Uterus (tissue), 4 donors: ENCODE measurements at places on chromosomes 16 and 17. TPM values are rescaled to one million over a fixed set of nuclear protein-coding genes. Genes with fewer than 3 reads are reported as not detected.

DNA sequence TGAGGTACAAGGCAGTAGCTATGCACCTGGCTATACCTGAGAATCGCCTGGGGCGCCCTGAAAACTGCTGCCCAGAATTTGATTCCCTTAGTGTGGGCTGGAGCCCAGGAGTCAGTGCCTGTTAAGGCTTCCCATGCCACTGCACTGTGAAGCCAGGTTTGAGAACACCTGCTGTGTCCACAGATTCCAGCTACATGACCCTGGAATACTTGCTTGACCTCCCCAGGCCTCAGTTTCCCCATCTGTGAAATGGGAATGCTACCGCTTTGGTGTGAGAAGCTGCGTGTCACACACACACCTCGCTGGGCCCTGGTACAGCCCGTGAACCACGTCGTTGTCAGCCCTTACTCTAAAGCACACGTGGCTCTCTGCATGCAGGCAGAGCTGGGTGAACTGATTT lies 271.0 kb downstream of the C16orf95 start:
- H3K27me3 ChIP-seq: no peaks in the 10 kb centered on the region
- H3K27ac ChIP-seq: no peak overlapping the region
- no peaks in the 10 kb centered on the region for H3K36me3 ChIP-seq
- no peak for DNase-seq
- no peaks in the 10 kb centered on the region for H3K4me1 ChIP-seq

DNA sequence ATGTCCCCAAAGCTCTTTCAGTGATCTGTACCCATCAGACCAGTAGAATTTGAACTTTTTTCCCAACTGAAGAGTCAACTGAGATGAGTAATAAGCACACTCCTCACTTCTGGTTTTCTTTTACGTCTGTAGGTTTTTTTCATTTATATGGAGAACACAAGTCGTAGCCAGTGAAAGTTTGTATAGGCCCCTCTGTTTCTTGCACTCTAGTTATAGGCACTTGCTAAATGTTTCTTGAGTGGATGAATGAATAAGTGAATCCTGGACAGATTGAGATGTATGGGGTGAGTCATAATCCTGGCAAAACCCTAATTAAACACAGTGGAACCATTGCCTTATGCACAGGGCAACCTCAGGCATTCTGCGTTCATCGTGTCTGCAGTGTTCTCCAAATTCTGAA lies 193.7 kb upstream of the TBX2 start:
- no peaks in the 10 kb centered on the region for H3K4me1 ChIP-seq
- no peaks in the 10 kb centered on the region for H3K36me3 ChIP-seq
- H3K27ac ChIP-seq: no peak overlapping the region
- H3K4me3 ChIP-seq: no peak overlapping the region
- DNase-seq: no peak

DNA sequence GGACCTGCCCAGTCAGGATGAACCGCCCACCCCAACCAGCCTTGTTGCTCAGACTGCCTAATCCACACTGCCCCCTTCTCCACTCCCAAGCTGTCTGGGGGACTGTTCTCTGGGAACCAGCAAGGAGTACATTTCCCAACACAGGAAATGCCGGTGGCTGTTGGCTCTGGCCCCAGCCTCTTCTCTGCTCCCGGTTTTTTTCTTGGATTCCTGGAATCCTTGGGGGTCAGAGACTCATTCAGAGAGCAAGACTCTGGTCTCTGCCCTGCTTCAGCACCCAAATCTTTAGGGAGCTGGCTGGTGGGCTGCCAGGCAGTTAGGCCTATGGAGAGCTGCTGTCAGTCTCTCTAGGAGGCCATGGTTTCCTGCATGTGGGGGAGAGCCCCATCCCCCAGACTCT lies 10.8 kb upstream of the MTMR4 start:
- H3K36me3 ChIP-seq: no peaks in the 10 kb centered on the region
- H3K27me3 ChIP-seq: no peaks in the 10 kb centered on the region

GRCh38 chr17:63881935-63882601 lies at the start of gene GH2:
Gene GH2, minus strand, starts transcription at chr17:63881944. Its CDS starts 143 bp downstream, at chr17:63881801.
- DNase-seq: no peak
- H3K27ac ChIP-seq: no peak within 1 kb of the TSS
- H3K4me3 ChIP-seq: no peak within 1 kb of the TSS
- no peaks in the 10 kb centered on the region for H3K36me3 ChIP-seq
- no peaks in the 10 kb centered on the region for H3K4me1 ChIP-seq

DNA sequence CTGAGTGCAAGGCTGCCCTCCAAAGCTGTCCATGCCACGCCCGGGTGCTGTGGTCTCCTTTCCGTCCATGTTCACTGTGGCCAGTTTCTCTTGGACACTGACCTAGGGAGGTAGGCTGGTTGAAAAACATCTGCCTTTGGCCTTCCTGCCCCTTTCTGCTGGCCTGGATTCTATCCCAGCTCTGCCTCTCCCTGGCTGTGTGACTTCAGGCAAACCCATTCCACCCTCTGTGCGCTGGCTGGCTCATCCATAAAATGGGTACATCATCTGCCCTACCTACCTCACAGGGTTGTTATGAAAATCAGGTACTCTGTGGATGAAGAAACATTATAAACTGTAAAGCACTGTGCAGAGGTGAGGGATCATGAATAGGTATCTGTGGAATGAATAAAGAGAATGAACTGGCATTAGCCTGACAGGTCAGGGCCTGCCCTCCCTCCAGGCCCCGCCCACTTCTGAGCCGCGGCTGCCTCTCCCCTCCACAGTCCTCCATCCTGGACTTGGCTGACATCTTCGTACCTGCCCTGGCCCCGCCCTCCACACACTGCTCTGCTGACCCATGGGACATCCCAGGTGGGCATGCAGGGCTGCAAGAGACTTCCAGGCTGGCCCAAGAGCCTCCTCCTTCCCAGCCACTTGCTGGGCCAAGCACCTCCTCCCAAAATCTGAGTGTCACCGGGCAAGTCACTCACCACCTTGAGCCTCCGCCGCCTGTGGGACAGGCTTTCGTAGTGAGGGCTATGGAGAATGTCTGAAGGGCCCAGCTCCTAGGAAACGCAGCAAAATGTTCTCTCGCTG lies 7.0 kb upstream of the SPATA20 start:
- no peak overlapping the region for H3K27ac ChIP-seq
- H3K27me3 ChIP-seq: no peaks in the 10 kb centered on the region
- no peak overlapping the region for H3K4me3 ChIP-seq
- H3K4me1 ChIP-seq: peaks cover 4% of the 10 kb centered on the region
- DNase-seq: no peak

DNA sequence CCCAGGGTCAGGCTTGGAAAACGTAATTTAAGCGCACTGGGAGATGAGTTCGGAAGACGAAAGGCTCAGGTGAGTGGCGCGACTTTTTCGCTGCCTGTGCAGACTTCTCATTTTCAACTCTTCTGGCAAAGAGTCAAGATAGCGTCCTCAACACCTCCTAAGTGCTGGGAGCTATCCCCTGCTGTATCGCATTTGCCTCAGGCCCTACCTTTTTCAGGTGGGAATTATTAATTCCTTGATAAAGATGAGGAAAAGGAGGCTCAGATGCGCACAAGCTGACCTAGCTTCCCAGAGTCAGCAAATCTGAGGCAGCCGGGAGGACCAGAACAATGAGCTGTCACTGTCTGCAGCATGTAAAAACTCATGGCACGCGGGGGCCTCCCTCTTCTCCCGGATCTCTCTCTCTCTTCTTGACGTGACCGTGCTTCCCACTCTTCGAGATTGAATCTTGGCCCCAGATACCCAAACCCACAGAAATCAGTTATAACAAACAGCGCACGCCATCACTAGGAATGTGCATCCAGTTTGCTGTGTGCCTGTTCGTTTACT lies 512 bp upstream of the ADAMTS18 start:
- H3K36me3 ChIP-seq: no peaks in the 10 kb centered on the region
- H3K27me3 ChIP-seq: no peaks in the 10 kb centered on the region
- H3K4me1 ChIP-seq: no peaks in the 10 kb centered on the region
- H3K27ac ChIP-seq: no peak overlapping the region
- no peak overlapping the region for H3K4me3 ChIP-seq

DNA sequence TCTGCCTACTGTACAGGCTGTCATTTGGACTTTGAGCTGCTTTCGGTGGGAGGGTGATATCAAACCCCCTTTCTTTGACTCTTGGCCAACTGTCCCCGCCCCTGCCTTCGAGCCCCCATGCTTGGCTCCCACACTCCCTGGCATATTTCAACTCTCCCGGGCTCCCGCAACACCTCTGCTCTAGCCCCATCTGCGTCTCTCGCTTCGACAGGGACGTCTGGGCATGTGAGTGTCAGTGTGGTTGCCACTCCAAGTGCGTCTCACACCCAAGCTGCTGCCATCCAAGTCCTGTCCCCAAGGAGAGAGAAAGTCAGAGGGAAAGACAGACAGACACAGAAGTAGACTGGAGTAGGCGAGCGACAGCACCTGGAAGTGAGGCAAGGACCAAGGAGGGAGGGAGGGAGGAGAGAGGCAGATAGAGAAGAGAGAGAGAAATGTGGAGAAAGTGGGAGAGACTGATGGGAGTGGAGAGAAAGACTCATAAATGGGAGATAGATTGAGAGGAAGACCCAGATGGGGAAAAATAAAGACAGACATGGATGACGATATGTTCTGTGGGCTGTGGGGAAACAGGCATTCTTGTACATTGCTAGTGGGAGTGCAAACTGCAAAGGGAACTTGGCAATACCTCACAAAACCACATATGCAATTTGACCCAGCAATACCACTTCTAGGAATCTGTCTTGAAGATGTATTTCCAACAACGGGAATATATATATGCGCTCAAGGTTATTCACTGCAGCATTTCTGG lies 11.8 kb downstream of the STARD3 start:
- DNase-seq: no peak
- H3K36me3 ChIP-seq: no peaks in the 10 kb centered on the region
- H3K27ac ChIP-seq: no peak overlapping the region
- no peak overlapping the region for H3K4me3 ChIP-seq
- H3K27me3 ChIP-seq: no peaks in the 10 kb centered on the region

GRCh38 chr16:50505115-50505514 lies 43.1 kb upstream of the NKD1 start:
- no peak overlapping the region for H3K4me3 ChIP-seq
- H3K4me1 ChIP-seq: no peaks in the 10 kb centered on the region
- no peak overlapping the region for H3K27ac ChIP-seq
- no peak for DNase-seq

DNA sequence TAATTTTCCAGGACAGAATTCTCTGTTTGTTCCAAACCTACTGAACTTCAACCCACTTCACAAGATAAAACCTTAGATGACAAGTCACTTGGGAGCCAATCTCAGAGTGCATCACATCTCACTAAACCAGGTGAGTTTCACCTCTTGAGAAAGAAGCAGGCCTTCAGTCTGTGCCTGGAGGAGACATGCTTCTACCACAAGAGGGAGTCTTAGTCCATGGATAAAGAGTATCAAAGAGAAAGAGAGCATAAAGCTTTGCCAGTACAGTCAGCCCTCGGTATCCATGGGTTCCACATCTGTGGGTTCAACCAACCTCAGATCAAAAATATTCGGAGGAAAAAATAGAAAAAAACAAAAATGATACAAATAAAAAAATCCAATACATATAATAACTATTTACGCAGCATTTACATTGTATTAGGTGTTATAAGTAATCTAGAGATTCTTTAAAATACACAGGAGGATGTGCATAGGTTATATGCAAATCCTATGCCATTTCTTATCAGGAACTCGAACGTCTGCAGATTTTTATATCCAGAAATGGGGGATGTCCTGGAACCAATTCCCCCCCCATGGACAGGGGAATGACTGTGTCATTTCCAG lies 37.7 kb downstream of the DUSP14 start:
- H3K27me3 ChIP-seq: no peaks in the 10 kb centered on the region
- no peak overlapping the region for H3K27ac ChIP-seq
- H3K4me1 ChIP-seq: no peaks in the 10 kb centered on the region
- no peaks in the 10 kb centered on the region for H3K36me3 ChIP-seq
- no peak overlapping the region for H3K4me3 ChIP-seq

DNA sequence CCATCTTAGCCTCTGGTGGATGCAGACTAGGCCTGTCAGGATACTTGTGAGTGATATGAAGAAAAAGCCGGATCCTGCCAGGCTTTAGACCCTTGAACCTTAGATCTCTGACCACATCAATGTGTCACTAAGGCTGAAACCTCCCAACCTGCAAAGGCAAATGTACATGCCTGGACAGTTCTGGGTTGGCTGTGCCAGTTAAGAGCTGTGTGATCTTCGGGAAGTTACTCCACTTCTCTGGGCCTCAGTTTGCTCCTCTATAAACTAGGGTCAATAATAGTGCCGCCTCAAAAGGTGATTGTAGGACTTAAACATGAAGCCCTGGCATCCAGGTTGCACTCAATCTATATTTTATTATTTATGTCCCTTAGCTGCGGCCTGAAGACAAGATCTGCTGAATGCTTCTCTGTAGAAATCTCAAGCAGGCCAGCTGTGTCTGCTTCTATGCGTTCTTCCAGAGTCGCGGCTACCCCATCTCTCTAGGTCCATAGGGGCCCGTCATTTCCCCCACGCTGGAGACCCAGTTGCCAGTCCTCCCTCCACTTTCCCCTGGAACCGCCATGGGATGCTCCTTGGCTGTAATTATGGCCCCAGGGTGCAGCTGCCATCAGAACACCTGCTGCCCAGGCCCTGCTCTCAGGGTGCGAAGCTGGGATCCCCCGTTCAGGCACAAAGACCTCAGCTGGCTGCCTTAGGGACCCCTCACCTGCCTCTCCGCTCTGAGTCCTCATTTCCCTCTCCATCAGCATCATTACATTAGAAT lies 50.2 kb downstream of the AKAP1 start:
- DNase-seq: no peak
- no peak overlapping the region for H3K27ac ChIP-seq
- H3K4me3 ChIP-seq: no peak overlapping the region
- no peaks in the 10 kb centered on the region for H3K4me1 ChIP-seq
- H3K27me3 ChIP-seq: no peaks in the 10 kb centered on the region
- H3K36me3 ChIP-seq: no peaks in the 10 kb centered on the region

DNA sequence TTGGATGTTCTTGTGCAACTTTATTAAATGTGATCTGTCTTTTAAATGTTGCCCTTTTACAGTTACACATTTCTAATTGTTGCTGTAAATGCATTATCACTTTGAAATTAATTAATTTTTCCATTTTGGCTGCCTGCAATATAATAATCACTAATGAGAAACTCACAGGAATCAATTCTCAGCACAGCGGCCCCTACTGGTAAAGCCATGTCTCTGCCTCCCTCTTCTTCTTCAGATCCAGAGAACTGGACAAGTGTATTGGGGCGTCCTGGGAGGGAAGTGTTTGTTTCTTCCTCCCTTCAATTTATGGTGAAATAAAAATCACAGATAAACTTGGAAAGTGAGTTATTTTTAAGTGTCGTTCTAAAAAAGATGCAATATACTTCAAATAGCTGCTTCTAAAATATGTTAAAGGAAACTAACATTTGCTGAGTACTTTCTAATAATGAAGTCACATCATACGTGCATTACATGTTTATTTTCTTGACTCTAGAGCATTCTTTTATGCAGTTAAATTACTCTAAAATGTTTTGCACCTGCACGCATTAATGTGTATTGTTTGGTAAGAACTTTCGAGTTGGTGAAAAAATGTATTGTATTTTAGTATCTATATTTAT lies 338.0 kb downstream of the WWOX start:
- no peaks in the 10 kb centered on the region for H3K4me1 ChIP-seq
- no peaks in the 10 kb centered on the region for H3K36me3 ChIP-seq
- no peak for DNase-seq
- no peak overlapping the region for H3K27ac ChIP-seq

OTOA gene
- 0.28 TPM for total RNA-seq

CHD3 gene
- 121 TPM for total RNA-seq

PDILT gene
- not detected for total RNA-seq

CCL23 gene
- total RNA-seq: 399 TPM

PLEKHH3 gene
- 2.9 TPM for total RNA-seq

CLEC18A gene
- 0.67 TPM for total RNA-seq

KRT14 gene
- total RNA-seq: 0.52 TPM
